GM06990 (cell line): ENCODE measurements at places on chromosomes 16 and 17.

GRCh38 chr17:73142872-73143381, 21.9 kb upstream of the SSTR2 start:
- no peak for DNase-seq

DNA sequence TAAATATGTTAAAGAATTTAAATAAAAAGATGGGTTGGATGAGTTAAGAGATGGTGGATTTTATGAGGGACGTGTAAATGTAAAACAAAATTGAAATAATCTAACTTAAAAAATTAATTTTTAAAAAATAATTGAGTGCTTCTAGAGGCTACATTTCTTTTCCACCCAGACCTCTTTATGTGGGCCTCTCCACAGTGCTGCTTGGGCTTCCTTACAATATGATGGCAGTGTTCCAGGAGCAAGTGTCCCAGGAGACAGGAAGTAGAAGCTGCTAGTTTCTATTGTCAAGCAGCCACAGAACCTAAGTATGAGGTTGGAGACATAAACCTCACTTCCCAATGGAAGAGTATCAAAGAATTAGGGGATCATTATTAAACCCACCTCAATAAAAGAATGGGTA, 205.7 kb upstream of the CPHXL start:
- DNase-seq: no peak

DNA sequence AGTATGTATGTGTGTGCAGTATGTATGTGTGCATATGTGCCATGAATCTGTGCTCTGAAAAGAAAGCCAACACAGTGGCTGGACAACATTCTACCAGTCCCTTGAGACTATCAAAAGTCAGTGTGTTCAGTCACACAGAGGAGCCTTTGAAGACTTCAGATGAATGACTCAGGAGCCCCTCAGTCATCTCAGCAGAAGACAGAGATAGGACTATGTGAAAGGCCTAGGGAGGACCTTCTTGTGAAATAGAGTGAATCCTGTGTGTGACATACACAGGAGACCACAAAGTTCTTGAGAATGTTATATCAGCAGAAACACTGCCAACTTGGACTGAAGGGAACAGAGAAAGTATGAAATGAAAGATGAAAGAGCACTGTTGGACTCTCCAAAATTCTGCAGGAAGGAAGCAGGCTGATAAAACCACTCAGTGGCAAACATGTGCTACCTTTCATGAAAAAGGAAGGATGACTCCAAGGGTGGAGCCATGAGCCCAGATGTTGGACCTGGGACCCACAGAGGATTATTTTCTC, 108.4 kb downstream of the METRNL start:
- DNase-seq: no peak

DNA sequence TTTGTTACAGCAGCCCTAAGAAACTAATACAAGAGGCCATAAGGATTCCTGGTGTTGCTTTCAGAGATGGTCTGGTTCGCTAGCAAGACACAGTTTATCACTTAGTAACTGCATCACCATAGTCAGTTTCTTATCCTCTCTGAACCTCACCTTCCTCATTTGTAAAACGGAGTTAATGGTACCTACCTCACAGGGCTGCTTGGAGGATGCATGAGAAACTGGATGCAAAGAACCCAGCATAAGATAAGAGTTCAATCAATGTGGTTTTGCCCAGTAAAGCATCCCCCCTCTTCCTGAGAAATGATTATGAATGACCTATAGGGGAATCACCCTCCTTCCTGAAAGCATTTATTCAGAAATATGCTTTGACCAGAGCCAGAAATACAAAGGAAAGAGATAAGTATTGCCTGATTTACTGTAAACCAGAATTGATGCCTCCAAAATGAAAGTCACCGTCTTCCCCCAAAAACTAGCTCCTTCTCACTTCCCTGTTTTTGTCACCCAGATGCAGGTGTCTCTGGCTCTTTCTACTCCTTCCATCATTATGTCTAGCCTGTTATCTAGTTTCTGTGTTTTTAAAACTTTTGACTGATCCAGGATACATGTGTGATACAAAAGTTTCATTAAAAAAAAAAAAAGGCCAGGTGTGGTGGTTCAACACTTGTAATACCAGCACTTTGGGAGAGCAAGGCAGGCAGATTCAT, 2.8 kb upstream of the TEFM start:
- DNase-seq: peak; percentile 28

DNA sequence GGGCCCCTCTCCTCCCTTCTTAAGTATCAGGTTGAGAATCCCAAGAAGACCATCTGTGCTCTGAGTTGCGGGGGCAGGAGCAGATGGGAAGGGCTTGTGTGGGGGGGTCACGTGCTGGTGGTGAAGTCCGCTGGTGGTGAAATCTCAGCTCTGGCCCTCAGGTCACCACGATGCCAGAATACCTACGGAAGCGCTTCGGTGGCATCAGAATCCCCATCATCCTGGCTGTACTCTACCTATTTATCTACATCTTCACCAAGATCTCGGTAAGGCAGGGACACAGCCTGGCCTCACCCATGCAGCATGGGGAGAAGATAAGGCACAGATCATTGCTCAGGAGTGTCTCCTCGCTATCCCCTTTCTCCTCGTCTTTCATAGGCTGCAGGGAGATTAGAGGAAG, 29.7 kb downstream of the SLC5A11 start:
- DNase-seq: no peak

DNA sequence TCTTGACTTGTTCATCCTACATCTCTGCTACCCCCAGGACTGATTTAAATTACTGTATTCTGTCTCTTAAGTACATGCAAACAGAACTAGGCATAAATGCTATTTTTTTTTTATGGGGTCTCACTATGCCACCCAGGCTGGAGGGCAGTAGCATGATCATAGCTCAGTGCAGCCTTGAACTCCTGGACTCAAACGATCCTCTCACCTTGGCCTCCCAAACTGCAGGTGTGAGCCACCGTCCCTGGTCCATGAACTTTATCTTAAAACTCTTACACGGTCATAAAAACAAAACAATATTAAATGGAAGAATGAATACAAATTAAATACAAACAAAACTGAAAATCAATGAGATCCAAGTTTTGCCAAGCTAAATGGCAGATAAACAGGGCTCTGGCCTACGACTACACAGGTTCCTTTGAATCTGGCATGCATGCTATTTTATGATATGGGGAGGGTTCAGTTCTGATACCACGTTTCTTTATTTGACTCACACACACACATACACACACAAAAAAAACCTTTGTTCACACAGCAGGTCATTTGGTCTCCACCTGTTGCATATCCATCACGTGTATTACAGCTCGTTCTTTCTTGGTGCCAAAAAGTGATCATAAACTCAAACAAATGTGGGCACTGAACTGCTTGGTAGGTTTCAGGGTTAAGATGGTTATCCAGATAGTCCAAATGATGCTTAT, 1.1 kb upstream of the PKD1L3 start:
- no peak for DNase-seq

- no peak for DNase-seq
Observed at GRCh38 chr17:57513569-57513968, 231.5 kb downstream of the CCDC182 start.

DNA sequence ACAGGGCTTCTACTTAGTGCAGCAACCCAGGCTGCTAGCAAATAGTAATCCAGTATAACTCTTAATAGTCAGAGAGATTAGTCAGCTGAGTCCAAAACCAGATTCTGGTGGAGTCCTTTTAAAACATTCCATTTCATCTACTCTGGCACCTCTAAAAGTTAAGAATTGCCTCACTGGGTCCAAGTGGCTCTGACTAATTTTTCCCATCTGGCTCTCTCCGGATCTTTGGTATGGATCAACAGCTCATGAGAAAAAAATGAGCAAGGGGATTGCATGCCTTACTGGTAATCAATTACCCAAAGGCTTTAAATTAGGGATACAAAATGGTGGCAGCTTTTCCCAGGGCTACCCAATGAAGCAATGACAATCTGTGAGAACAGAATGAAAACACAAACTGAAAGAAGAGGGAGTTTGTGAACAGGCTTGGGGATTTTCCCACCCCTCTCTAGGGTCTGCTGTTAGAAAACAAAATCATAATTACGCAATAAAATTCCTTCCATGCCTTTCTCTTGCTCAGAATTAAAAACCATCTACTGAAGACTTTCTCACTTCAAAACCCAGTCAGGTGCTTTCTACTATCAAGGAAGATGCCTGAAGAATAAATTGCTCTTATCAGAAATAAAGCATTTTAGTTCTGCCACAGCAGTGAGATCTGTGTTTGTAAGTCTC, 84.6 kb upstream of the PMFBP1 start:
- DNase-seq: no peak

- DNase-seq: no peak
Observed at GRCh38 chr16:49537924-49538459, 164.4 kb downstream of the C16orf78 start.

DNA sequence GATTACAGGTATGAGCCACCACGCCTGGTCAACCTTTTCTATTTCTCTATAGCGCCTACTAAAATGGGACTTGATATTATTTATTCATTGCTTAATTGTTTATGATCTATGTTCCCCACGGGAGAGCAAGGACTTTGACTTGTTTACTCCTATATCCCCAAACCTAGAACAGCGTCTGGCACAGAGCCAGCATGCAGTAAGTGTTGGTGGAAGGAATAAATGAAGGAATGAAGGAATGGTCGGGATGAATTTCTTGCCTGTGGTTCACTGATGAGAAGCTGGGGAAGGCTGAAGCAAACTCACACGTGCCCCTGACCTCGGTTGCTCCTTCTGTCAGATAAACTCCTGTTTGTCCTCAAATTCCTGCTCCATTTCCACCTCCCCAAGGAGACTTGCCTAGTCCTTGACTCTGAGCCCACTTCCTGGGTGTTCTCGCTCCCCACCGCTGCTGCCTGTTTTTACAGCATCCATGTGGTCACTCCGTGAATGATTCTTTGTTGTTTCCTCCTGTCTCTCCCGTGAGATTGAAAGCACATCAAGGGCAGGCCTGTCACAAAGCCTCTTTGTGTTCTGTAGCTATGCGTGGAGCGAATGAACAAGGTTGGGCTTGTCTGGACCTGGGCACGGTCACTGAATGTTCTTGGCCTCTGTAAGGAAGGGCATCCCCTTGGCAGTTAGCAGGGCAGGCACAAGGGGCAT, 17.3 kb downstream of the C17orf100 start:
- DNase-seq: no peak

GRCh38 chr17:30449480-30449879, 27.7 kb upstream of the GOSR1 start:
- DNase-seq: no peak

DNA sequence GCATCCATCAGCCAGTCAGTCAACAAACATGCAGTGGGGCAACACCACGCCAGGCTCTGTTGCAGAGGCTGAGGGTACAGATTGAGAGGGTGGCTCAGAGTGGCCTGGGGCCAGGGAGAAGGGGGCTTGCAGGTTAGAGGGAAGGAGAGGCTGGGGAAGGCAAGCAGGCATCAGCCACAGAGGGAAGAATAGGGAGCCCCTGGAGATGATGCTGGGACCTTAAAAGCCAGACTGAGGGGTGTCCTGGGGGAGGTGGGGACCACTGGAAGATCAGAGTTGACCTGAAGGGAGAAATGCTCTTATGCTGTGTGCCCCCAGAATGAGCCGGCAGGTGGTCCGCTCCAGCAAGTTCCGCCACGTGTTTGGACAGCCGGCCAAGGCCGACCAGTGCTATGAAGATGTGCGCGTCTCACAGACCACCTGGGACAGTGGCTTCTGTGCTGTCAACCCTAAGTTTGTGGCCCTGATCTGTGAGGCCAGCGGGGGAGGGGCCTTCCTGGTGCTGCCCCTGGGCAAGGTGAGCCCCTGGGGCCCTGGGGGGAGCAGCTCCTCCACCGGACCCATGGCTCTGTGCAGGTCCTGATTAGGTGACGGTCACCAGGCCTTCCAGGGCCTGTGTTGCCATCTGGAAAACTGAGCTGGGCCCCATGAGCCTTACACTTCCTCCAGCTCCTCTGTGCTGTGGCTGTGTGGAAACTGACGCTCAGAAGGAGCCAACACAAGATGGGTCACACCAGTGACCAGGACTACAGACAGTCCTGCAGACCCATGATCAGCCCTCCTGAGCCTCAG, 1.7 kb downstream of the CORO1A start:
- DNase-seq: no peak

DNA sequence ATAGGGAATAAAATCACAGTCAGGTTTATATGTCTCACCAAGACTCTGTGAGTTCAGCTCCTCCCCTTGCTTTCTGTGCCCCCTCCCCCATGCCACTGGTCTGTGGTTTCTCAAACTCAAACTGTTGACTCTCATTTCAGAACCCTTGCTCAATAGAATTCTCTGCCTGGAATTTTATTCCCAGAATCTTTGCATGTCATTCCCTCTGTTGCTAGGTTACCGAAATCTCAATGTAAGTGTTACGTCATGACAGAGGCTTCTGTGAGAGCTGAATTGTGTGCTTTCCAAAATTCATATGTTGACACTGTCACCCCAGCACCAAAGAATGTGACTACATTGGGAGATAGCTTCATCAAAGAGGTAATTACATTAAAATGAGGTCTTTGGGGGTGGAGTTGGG, 1938.8 kb downstream of the TP53TG3F start:
- no peak for DNase-seq

GRCh38 chr16:82943371-82943770, 316.6 kb downstream of the CDH13 start:
- DNase-seq: no peak
